ENCODE measurements at places on chromosomes 2 and 18.

GRCh38 chr2:101153787-101154186, 2.6 kb upstream of the TBC1D8 start:
- no peak for DNase-seq

GRCh38 chr18:67463829-67464228, 52.7 kb downstream of the DSEL start:
- DNase-seq = no peak

- DNase-seq = no peak
These were observed 49.2 kb upstream of the CDC42EP3 start for GRCh38 chr2:37720533-37721200.

DNA sequence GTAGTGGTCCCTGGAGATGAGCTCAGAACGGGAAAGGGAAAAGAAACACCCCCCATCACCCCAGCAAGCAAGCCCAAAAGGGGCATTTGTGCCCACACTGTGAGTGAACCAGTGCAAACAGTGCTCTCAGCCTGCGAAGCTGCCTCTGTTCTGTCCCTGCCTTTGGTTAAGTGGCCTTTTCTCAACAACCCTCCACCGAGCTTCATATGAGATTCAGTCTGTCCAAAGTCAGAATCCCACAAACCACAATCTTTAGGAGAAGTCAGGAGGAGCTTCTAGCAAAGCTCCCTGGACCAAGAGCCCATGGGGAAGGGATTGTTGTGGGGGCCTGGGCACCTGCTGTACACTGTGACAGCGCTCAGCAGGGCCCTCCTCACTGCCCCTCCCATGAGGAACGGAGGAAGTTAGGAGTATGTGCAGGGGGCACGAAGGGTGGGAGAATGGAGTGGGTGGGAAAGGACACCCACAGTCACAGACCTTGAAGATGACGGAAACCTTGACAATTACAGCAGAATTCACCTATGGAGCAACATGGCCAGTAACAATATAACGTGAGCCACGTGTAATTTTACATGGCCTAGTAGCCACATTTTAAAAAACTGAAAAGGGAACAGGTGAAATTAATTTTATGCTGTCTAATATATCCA, 119.5 kb downstream of the SMAD7 start:
- no peak for DNase-seq

DNA sequence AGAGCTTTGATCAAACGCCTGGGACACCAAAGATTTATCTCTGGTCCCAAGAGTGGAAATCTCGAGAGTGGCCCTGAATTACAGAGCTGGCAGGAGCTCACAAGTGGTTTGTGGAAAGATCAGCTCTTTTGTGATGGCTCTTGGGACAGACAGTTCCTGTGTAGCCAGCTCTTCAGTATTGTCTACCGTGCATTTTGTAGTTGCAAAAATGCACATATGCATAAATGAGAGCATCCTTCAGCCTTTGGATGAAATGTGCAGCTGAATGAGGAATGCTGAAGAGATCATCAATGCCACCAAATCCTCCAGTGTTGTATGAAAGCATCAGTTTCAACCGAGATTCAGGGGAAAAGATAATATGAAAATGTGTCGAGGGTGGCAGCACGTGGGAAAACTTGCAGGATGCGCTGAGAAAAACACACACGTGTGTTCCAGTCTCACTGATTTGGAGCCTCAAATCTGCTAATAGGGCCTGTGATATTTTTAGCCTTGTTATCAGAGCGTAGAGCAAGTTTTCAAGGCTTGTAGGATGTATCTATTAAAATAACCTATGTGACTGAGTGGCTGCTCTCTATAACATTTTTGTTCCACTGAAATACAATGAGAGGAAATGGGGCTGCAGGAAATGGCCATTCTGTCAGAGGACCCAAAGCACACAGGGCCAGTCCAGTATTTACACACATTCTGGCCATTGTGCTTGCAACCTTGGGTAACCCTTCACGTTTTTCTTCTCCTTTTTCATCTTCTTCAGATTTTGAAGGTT, 138.7 kb downstream of the PRKCE start:
- DNase-seq = no peak
